ENCODE measurements at places on chromosomes 2 and 18. TPM values are rescaled to one million over a fixed set of nuclear protein-coding genes. Genes with fewer than 3 reads are reported as not detected.

TCF7L1 gene
- total RNA-seq, result 4.0 TPM

SLC16A14 gene
- total RNA-seq, result 2.3 TPM

AQP12B gene
- not detected for total RNA-seq

SPDYA gene
- total RNA-seq, result 0.30 TPM

ACTG2 gene
- 23.8 TPM for total RNA-seq

GMPPA gene
- 23.3 TPM for total RNA-seq

EGR4 gene
- total RNA-seq, result 0.16 TPM

SERPINB11 gene
- total RNA-seq, result not detected

RIF1 gene
- 13.8 TPM for total RNA-seq

IL1R2 gene
- 16.1 TPM for total RNA-seq

HNRNPLL gene
- total RNA-seq, result 17.8 TPM

- no peak for DNase-seq
Observed at GRCh38 chr2:75241696-75242095, 42.4 kb upstream of the TACR1 start.

DNA sequence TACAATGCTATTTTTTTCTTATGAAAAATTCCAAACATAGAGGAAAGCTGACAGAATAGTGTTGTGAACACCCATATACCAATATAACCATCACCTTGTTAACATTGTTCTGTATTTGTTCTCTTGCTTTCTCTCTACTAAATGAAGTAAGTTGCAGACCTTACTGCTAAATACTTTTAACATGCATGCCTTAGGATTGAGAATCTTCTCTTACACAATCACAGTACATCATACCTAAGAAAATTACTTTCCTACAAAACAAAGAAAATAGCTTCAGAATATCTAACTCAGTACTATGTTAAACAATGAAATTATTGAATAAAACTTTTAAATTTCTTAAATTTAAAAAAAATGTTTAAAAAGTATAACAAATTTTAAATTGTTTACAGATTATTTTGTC lies 136.5 kb downstream of the UBR3 start:
- no peak for DNase-seq

GRCh38 chr2:205932861-205933260 lies 153.1 kb downstream of the INO80D start:
- no peak for DNase-seq

GRCh38 chr2:210681491-210681890 lies 125.1 kb downstream of the CPS1 start:
- DNase-seq, result no peak

DNA sequence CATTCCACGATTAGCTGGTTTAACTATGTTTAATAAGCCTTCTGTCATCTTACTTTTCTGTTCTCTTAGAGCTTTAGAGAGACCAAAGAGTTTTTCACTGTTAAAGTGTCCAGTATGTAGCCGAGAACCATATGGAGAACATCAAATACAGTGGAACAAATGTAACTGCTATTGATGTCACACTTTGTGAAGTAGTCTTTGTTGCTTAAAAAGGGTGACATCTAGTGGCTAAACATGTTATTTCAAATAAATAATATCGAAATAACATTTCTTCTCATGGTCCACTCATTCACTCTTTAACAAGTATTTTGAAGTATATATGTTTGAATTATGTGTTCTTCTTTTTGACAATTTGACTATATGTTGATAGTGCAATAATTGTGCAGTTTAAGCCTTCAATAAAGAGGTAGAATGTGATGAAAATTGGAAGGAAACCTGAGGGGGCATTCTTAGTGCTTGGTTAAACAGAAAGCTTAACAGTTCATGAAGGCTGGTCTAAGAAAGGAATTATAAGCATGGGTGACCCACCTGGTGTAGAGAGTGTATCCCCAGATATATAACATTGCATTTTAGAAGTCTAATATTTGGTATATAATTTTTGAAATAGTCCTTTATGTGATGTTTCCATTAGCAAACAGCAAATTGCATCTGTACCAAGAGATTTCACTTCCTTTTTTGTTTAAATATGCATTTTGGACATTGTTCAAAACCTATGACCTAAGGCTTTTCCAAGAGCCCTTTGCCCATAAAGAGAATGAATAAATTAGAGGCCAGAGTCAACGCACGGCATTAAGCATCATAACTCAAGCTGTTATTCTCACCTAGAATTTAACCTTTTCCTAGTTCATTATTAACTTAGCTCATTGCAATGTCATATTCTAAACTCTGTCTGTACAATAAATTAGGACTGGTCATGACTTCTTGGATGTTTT lies 112.1 kb downstream of the KYNU start:
- no peak for DNase-seq

DNA sequence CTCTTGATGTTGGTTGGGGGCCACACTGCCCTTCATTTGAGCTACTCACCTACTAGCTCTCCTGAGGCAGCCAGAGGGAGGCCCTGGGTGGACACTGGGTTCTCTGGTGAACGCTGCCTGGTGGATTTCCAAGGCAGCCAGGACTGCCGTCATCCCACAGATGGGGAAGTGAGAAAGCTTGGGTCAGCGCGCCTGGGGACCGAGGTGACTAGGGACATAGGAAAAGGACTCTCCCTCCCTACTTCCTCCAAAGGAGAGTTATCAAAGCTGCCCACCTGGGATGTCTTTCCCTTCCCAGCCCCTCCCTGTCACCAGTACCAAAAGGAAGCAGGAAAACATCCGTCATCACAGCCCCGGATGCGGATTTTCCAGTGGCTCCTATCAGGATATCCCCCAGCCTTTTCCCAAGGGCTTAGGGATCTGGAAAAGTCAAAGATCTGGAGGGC lies 3.8 kb upstream of the SEMA4C start:
- DNase-seq, result peak; percentile 83

DNA sequence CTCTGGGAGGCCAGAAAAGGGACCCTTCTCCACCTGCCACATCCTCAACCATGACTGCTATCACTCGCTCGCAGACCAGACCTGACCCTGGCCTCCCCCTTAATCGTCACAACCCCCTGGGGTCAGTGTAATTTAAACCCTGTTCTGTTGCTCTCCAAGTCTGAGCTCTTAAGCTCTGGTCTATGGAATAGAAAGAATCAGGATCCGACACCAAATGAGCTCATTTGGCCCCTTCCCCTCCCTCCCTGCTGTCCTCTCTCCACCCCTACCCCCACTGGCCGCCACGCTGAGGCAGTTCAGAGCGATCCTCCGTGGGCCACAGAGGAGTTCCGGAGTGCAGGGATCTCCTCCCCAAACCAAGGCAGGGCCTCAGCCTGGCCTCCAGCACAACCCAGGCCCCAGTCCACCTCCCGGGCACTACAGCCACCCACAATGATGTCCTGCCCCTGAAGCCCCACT lies 5.3 kb downstream of the DNMT3A start:
- DNase-seq, result no peak

GRCh38 chr2:46985512-46985911 lies 69.9 kb upstream of the MCFD2 start:
- no peak for DNase-seq

GRCh38 chr2:26448651-26449050 lies 29.3 kb downstream of the OTOF start:
- DNase-seq, result peak; percentile 46

DNA sequence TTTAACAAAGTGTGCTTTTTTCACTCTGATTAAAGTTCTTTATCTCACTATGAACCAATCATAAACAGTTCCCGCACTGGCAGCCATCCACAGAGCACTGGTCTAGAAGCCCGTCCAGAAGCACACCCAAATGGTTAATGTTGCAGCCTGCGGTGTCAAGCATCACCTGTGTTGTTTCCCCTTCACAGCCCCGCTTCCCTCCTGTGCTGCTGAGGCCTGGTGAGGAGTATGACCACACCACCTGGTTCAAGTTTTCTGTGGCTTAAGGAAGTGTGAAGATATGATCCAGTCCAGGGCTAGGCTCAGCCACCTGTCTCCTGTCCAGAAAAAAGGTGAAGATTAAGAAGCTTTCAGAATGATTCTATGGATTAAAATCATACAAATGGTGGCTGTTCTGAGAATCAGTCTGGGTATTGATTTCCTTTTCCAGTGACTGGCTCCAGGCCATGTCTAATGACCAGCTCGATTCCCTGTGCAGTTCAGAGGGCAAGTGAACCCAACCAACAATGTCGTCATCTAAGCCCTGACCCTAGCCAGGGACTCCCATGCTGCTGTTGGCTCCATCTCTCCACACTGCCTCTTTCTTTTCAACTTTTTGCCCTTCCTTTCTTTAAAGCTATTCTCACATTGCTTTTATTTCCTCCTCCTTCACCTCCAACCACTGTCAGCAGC lies 17.7 kb downstream of the SRSF7 start:
- DNase-seq, result peak; percentile 43

- no peak for DNase-seq
Observed at GRCh38 chr18:51154431-51155063, 42.9 kb downstream of the MEX3C start.

DNA sequence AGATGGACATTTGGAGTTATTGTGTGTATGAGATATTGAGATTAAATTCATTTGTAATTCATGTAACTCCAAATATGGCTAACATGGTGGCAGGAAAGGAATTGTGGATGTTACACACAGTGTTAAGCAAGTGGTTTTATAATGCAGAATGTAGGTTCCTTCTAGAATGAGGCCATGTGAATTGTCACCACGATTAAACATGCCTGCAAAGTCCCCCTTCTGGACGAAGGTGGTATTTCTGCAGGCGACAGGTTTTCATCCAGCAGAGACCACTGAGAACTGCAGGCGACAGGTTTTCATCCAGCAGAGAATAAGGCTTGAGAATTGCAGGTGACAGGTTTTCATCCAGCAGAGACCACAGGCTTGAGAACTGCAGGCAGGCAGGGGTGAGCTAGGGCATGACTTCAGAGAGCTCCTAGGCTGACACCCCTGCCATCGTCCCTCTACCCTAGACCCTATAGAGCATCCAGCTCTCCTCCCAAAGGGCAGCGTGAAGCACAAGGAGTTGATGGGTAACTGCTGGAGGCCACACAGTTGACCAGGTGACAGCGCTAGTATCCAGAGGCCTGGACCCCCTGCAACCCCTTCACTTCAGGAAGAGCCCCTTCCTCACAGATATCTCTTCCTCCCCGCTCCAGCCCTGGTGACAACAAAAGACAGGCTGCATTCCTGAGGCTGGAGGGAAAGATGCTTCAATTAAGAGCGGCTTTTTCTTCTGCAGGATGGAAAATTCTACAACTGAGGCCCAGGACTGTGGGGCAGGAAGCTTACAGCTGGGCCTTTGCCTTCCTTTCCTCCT lies 175.8 kb downstream of the LOXHD1 start:
- no peak for DNase-seq

DNA sequence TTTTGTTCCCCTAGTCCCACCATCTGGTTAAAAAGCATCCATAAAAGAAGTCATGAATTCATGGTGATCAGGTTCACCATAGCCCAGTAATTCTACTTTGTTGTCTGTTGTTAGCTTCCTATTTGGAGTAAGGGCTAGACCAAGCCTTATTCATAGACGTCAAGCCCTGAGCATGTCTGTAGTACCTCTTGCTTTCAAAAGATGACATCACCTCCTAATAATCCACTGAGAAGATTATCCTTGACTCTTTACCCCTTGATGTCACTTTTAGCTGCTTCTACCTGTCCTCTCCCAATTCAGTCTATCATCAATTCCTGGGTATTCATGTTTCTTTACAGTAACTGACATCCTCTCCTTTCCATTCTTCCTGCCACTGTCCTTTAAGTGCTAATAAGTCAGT lies 90.1 kb downstream of the EML6 start:
- no peak for DNase-seq

DNA sequence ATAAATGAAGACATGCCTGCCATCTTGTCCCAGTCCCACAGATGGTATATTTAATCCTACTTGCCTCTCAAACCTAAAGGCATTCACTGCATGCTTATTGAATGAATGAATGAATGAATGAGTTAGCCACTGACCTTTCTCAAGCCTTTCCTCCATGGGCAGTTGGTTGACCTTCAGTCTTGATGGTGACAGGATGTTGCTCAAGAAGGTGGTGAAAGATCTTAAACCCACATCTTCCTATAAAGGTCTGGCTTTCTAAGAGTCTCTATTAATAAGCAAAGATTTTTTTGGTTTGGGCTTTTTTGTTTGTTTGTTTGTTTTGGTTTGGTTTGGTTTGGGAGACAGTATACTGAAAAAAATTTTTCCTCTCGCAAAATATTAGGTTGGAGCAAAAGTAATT lies 41.7 kb downstream of the KIAA2012 start:
- no peak for DNase-seq

GRCh38 chr2:23404426-23404825 lies 19.4 kb downstream of the KLHL29 start:
- DNase-seq, result no peak

GRCh38 chr2:156657809-156658208 lies 221.6 kb downstream of the GPD2 start:
- no peak for DNase-seq

DNA sequence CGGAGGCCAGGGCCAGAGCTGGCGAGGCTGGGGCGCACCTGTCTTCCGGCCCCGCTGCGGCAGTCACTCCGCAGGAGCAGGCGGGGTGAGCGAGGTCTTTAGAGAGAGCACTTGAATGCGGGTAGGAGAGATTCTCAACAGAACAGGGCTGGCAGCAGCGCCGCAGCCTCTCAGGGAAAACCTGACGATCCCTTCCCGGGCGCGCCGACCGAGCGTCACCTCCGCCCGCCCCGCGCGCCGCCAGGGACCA lies 526 bp downstream of the PRKRA start:
- DNase-seq, result peak; percentile 60

- no peak for DNase-seq
Observed at GRCh38 chr2:33510586-33510968, 34.1 kb downstream of the RASGRP3 start.

DNA sequence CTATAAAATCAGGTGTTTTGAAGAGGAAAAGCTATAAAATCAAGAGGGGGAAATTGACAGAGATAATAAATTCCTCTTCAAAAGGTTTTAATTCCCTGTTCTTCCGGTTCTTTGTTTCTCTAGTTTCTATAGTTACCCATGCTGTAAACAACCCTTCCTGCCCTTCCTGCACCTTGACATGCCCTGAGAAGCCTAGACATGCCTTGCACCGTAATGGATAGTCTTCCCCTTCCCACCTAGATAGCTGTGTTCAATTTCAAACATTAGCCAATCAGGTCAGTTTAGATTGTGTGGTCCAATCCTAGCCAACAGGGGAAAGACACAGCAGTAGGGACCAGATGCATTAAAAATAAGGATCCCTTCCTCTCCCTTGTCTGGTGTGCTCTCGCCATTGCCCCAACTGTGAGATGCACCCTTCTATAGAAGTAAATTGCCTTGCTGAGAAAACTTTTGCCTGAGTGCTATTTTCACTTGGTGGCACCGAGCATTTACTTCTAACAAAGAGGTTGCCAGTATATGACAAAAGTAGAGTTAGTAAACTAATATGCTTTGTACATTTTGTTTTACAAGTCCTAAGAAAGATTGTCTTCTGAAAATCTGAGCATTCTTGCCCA lies 27.1 kb downstream of the SULT1C4 start:
- no peak for DNase-seq

- DNase-seq, result no peak
Observed at GRCh38 chr2:73897240-73897583, 4.4 kb downstream of the ACTG2 start.

GRCh38 chr2:50727636-50728339 lies 304.1 kb downstream of the NRXN1 start:
- DNase-seq, result no peak

- no peak for DNase-seq
Observed at GRCh38 chr18:77153404-77153803, 20.8 kb upstream of the MBP start.

- no peak for DNase-seq
Observed at GRCh38 chr2:240438810-240439697, 3.6 kb downstream of the GPC1 start.

Data from right atrium auricular region (tissue), 2 donors.